NCI-H1694 treated with DMSO at 0.1 percent for 48 hours (cell line): ENCODE measurements at places on chromosomes 12 and 14.

DNA sequence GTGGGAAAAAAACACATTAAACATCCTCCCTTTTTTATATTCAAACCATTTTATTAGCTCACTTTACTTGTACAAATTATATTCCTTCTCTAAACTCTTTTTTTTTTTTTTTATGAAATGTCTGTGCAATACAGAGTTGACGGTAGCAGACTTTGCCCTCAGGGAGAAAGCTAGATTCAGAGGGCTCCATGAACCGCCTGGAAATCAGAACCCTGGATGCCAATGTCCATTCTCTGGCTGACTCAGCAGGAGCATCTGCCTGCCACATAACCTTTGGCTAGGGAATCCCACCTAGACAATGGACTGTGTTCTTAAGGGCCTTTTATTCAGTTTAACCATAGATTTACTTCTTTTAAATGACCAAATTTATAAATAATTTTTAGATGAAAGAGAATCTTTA is 467.0 kb downstream of the MDGA2 start:
- no peak for DNase-seq

DNA sequence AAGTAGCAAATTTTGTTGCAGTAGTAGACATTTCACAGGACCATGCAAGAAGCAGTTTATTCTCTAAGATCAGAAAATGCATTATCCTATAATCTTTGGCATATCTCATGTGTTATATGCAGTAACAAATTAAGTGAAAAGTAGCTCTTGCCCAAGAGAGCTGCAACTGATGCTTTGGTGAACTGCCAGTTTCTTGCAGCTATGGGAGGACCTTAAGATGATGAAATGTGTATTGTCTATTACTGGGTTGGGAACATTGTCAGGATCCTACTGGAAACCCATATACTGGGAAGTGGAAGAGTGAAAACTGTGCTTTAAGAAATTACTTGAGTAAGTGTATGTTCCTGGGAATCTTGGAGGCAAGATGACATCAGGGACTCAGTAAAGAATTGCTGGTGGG is 238.8 kb downstream of the DACT1 start:
- DNase-seq, result no peak

GRCh38 chr14:34172550-34173368 is 221.9 kb upstream of the EGLN3 start:
- DNase-seq, result no peak

GRCh38 chr14:105537580-105538474 is 11.4 kb downstream of the TMEM121 start:
- DNase-seq, result peak; percentile 57

- no peak for DNase-seq
These were observed 8.0 kb upstream of the SERPINA12 start for GRCh38 chr14:94517248-94517640.

DNA sequence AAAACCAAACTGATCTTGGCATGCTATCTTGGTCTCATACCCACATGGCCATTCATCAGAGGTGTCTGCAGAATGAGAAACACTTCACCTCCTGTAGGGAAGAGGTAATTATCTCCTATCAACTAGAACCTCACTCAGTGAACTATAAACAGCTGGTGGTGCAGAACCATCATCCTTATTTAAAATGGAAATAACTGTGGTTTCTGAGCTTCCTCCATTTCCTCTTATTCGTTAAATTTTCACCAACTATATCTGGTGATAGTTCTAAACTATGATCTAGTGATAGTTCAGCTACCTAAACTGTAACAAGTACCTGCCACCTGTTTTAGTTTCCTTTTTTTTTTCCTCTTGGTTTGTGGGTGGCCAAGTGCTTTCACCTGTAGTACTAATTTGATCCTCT is 218.5 kb downstream of the FUT8 start:
- no peak for DNase-seq

- DNase-seq, result peak; percentile 46
These were observed at the start of gene CACNB3 for GRCh38 chr12:48817873-48818830. Gene CACNB3 (plus strand): TSS chr12:48818496. CDS start chr12:48818930, 434 bp downstream.

DNA sequence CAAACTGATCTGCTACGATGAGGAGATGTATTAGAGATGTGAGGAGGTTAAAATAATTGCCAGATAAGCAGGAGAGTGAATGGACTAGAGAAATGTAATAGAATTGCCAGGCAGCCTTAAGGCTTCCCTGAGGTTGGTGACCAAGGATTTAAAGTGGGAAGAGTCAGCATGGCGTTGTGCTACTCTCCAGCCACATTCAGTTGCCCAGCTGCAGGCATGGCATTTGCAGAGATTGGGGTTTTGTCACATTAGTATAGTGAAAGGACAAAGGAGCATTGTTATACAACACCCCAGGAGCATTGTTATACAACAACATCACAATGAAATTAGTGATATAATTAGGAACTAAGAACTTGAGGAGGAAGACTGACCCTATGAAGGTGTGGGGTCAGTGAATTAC is 31.7 kb downstream of the MARK3 start:
- no peak for DNase-seq

DNA sequence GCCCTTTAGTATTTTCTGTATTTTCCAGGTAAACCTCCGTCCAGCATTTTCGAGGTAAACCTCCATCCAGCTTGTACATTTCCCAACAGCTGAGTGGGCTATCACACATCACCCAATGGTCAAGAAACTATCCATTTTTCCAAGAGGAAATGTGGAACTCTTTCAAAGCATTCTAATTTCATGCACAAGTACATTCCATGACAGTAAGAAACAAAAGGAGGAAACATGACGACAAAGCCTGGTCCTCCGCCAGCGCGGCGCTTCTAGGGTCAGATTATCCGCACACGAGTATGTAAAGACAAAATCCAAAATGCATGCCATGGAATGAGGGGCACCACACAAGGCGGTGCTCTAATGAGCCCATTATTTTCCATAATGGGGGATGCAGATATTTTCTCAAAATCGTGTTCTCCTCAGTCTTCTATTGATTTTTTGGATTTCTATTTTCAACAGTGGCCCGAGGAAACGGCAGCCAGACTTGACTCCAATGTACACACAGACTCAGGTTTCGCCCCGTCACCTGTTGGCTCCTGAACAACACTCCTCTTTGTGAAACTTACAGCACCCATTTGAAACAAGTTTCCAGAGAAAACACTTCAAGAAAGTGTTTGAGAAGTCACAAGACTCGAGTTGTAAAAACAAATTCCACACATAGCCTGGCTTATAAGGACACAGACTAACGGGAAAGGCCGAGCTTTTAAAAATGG is 107.4 kb downstream of the PRICKLE1 start:
- no peak for DNase-seq

- no peak for DNase-seq
These were observed 36.0 kb downstream of the FMNL3 start for GRCh38 chr12:49671031-49671765.

DNA sequence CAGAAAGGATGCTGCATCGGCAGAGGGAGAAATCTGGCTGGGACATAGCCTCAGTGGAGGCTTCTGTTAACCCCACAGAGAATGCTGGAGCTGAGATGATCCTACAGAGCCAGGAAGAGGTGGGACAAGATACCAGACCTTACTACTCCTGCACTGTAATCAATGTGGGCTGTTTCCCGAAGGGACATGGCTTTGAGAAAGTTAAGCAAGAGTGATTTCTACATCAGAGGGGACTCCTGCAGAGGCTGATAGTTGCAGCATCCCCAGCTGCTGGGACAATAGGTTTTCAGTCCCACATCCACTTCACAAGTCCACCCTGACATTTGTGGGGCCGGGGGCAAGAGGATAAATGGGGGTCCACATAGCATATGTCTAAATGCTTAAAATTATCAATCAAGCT is 22.5 kb upstream of the CMKLR1 start:
- no peak for DNase-seq

DNA sequence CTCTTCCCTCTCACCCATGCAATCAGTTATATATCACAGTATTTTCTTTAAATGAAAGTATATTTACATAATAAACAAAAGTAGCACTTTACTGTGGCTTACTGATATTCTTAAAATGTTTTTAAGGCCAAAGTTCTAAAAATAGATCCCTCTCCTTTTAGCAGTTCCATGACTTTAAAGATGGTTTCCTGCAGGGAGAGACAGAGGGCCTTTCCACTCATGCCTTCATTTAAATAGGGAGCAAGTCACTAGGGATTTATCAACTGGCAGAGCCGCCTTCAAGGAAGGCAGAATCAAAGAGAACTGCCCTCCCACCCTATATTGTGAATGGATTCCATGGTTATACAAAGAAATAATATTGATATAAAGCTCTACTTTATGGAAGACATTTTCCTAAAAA is 55.5 kb downstream of the DUSP16 start:
- no peak for DNase-seq

GRCh38 chr14:89221109-89221810 is 195.8 kb downstream of the FOXN3 start:
- DNase-seq, result no peak

DNA sequence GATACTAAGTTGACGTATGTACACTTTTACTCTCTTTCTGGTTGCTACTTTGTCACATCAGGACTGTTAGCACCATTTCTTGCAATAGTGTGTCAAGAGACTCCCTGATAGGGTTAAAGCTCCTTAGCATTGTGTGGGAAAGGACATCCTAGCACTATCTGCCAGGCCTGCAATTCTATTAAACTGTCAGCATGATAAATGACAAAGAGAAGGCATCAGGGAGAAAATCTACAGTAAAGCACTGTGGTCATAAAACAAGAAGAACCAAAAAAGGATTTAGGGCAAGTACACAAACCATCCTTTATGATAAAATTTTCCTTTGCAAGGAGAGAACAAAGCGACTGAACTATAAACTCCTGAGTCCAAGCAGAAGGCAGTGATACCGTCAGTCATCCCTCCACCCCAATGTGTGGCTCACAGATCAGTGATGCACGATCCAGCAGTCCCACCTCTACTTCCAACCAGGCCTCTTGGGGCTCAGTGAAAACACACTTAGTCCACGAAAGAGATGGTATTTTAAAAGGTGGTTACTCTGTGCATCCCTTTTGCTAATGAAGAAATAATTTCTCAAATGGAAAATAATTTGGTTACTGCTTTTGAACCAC is 31.4 kb upstream of the SLC35F4 start:
- no peak for DNase-seq

- no peak for DNase-seq
These were observed 26.4 kb upstream of the PRMT8 start for GRCh38 chr12:3464561-3464960.

DNA sequence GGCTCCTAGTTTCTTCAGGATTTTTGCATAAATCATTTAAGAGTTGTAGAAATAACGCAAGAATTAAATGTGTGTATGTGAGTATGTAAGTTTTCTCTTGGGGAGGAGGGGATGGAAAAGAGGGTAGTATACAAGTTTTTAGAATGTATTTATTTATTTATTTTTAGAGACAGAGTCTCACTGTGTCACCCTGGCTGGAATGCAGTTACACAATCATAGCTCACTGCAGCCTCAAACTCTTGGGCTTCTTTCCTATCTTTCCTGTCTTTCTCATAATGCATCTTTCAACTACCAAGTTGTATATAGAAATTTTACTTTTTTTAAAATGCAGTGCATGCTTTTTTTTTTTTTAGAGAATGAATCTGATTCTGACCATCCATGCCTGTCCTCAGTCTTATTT is 269.0 kb upstream of the GARIN2 start:
- DNase-seq, result no peak

- no peak for DNase-seq
These were observed 88.3 kb upstream of the MED13L start for GRCh38 chr12:116365606-116366455.

DNA sequence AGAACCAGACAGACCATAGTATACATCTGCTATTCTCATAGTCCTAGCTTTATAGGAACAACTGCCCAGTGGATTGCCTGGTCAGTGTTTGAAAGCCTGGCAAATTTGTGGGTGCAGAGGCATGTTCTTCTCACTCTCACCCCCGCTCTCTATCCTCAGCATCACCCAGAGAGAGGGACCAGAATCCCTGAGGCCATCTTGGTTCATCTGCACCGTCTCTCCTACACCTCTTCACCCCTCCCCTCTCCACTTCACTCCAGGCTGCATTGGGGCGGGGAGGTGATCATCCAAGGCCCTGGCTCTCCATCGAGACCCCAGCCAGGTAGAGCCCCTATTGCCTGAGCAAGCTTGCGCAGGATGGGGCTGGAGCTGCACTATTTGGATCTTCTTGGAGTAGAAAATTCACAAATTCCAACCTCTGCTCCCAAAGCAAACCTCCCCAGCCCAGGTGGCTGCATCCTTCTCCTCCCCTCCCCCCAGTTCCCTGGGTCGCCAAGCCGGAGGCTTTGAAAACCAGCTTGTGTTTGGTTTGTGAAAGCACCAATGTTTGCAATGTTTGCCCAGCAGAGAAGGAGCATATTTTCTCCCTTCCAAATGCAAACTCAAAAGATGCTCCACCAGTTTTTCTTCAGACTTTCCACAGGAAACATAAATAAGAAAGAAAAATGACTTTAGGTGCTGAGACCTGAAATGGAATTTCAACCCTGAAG is 18.6 kb upstream of the COL2A1 start:
- DNase-seq, result no peak

- no peak for DNase-seq
These were observed 10.7 kb upstream of the HSP90AA1 start for GRCh38 chr14:102097441-102098135.

- DNase-seq, result no peak
These were observed 135.3 kb downstream of the BTG1 start for GRCh38 chr12:92010368-92010767.

DNA sequence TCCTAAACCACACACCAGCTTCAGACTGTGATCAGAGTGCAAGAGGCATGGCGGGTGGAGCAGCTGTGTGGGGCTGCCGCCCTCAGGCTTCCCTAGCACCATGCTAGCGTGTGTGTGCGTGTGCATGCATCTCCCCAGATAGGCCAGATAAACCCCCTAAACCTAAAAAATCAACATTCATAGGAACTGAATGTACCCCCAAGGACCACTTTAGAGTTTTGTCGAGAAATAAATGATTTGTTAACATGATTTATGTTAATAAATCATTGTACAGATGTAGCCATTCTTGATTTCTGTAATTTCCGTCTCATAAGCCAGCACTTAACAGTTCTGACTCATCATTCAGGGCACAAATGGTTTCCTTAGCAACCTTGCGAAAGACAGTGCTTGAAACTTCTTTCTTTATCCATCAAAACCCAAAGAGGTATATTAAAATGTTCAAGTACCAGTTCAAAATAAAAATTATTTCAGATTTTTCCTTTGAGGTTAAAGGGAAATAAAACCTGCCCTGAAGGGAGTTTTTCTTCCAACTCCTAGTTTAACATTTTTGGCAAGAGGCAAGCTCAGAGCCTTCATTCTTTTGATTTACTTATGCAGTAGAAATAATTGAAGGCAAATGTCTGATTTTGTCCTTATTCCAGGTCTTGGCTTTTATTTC is 206.2 kb upstream of the RGS6 start:
- no peak for DNase-seq

GRCh38 chr12:119715268-119715620 is 47.3 kb downstream of the PRKAB1 start:
- DNase-seq, result no peak

DNA sequence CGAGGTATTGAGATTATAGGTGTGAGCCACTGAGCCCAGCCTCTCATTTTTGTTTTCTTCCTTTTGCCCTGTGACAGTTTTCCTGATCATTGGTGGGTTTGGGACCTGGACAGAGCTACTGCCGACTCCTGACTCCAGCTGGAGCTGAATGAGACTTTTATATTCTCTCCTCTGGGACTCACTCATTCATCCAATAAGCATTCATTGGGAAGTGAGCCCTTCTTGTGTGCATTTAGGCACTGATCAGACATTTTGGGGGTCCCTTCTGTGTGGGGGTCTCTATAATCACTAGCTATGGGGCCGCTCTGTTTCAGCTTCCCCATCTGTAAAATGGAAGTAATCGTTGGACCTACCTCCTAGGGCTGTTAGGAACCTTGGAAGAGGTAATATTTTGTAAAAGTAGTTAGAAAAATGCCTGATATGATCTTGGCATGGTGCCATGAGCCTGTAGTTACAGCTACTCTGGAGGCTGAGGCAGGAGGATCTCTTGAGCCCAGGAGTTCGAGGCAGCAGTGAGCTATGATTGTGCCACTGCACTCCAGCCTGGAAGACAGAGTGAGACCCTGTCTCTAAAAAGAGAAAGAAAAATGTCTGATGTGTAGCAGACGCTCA is 7.2 kb downstream of the SH2B3 start:
- DNase-seq, result no peak
